Stimulated activated CD8-positive, alpha-beta memory T cell treated with anti-CD3 and anti-CD28 coated beads, Interleukin-15, amount 100 ng/mL, for 24 hours (primary cell): ENCODE measurements at places on chromosomes 12 and 14.

GRCh38 chr14:72665259-72665658 is 228.6 kb downstream of the DPF3 start:
- no peak for DNase-seq

DNA sequence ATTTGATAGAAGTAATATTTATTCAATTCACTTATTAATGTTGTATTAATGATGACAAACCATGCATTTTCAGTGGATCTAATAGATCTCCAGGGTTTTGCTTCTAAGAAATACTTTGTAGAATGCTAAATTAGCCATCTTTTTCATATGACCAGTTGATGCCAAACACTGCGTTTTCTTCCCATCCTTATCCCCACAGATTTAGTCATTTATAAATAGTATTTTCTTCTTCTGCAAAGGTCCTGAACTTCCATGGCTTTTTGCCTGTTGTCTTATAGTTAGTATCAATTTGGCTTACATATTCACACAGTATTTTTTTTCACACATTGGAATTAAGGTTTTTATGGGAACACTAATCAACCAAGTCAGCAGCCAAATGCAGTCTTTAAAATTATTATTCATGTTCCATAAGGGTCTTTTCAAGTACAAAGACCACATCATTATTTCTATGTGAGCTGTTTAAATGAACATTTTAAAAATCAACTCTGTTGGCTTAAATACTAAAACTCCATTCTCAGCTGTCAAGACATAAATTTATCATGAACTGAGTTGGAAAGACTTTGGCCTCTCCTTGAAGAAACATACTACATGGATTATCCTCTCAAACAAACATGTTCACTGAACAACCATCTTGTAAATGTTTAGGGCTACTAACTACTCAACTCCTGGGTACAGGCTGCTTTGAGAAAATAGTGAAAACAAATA is 1278.4 kb upstream of the FLRT2 start:
- DNase-seq = no peak

- no peak for DNase-seq
Measured at GRCh38 chr12:119183942-119184695, 5.4 kb downstream of the HSPB8 start.

GRCh38 chr12:7083125-7083524 is 9.1 kb downstream of the C1R start:
- DNase-seq = no peak

GRCh38 chr12:129592449-129592848 is 311.4 kb downstream of the TMEM132D start:
- no peak for DNase-seq
